Activated effector memory CD4-positive, alpha-beta T cell treated with Interleukin-2 at 50 U/mL for 16 hours (primary cell): ENCODE measurements at places on chromosomes 16 and 17.

GRCh38 chr17:47949197-47949759 is 7.9 kb downstream of the PNPO start:
- peak; percentile 60 for DNase-seq

GRCh38 chr17:6559753-6560215 is 3.4 kb upstream of the PITPNM3 start:
- DNase-seq: no peak

GRCh38 chr16:87131061-87131995 is 185.9 kb downstream of the C16orf95 start:
- no peak for DNase-seq

GRCh38 chr17:64218066-64218465 is 45.0 kb downstream of the TEX2 start:
- DNase-seq: no peak

DNA sequence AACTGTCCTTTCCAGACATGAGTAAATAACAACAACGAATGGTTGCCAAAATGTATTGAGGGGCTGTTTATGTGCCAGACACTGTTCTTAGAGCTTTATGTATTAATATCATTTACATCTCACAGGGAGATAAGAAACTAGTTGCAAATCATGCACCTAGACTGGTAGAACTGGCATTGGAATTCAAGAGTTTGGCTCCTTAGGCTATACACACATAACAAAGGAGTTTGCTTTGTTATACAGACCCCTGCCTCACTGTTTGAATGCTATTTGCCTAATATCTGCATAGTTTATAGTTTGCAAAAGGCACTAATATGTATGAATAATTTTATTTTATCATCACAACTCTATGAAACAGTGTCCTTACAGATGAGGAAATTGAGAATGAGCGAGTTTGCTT is 100.0 kb downstream of the FTO start:
- DNase-seq: no peak

- DNase-seq: no peak
Observed at GRCh38 chr17:32985050-32985756, 6.4 kb upstream of the SPACA3 start.
